Glomerular endothelial cell (primary cell): ENCODE measurements at places on chromosomes 6 and 20.
A peak's percentile ranks its signal among the peaks of the same experiment; 100 is the strongest.

- no peak for DNase-seq
Observed at GRCh38 chr20:680638-681187, 5.1 kb upstream of the SCRT2 start.

GRCh38 chr20:49937027-49937929 lies 1.1 kb downstream of the RNF114 start:
- no peak for DNase-seq

DNA sequence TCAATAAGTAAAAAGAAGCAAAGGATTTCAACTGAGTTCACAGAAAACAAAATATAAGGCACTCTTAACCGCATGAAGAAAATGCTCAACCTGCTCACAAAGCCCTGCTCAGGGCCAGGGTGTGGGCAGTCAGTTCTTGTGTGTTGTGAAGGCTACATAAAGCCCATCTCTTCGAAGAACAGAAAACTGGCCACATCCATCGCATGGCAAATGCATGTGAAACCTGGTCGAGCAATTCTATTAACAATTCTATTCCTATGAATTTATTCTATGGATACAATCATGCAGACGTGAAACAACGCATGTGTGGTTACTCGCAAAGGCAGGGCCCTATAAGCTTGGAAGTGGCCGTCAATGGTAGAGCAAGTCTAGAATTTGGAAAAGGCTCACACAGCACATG lies 110.5 kb downstream of the PSMB1 start:
- no peak for DNase-seq

DNA sequence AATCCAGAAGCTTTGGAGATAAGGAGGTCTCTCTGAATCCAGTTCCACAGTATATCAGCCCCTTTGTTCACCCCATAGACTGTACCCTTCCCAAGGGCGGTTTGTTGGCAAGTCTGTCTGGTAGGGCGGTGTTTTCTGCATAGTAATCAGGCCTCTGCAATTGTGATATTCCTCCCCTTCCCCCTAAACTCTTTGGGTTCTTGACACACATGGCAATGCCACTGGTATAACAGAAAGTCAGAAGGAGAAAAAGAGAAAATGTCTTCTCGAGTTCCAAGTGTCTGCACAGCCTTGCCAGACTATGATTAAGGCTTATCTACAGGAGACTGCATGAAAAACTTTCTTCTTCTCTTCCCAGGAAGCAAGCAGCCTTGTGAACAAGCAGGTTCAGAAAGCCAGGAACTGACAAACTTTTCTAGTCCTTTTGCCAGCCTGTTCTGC lies 45.6 kb downstream of the FOXO3 start:
- DNase-seq: no peak

DNA sequence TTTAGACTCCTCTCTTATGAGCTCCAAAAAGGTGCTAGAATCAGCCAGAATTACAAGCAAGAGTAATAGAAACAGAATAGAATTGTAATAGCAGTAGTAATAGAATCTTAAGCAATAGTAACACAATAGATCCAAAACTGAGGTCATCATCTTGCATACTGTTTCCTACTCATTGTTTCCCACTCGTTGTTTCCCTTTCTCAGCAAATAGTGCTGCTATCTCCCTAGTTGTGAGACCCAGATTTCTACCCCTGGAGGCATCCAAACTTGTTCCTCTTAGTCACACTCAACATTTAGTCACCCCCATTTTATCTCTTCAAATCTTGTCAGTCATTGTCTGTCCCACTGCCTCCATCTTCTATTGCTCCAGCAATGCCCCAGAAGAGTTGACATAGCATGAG lies 356.9 kb upstream of the MARCKS start:
- no peak for DNase-seq

DNA sequence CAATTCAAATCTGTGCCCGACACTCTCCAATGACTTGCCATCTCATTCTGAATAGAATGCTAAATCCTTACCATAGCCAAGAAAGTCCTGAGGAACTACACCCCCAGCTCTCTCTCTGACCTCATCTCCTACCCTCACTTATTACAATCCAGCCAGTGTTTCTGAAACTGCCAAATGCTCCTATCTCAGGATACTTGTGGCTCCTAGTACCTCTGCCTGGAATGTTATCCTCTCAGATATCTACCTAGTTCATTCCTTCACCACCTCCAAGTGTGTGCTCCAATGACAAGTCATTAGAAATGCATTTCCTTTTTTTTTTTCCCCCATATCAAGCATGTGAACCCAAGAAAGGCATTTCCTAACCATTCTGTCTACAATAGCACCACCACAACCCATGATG lies 24.4 kb downstream of the ZNF184 start:
- no peak for DNase-seq

DNA sequence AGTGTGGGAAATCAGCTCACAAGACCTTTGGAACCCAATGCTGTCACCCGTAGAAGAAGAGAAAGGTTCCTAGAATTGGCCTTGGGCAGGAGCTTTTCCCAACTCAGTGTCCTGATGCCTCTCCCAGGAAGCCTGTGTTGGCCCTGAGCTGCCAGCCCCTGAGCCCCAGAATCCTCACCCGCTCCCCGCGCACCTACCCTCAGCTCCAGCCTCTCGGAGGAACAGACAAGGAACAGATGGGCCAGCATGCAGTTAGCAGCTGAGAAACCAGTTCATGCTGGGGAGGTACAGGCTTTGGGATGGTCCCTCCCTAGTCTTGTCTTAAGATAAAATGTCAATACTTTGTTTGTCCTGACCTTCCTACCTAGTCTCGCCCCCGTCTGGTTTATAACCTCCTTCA lies 121.9 kb upstream of the CDH4 start:
- no peak for DNase-seq

DNA sequence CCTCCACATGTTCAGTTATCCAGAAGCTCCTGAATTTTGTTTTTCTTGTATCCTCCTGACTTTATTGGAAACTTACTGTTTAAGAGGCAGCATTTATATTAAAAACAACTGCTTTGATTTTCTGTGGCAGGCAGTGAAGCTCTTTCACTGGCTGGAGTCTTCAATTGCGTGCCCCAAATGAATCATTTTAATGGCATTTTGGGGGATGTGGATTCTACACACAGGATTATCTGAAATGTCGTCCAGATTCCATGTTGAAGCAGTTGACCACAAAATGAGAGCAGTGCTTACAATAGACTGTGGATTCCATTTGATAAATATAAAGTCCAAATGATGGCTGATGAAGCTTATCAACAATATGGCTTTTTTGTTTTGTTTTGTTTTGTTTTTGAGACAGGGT lies 41.0 kb upstream of the HIVEP1 start:
- DNase-seq: no peak

- no peak for DNase-seq
Observed at GRCh38 chr6:74851596-74851995, 354.3 kb downstream of the COL12A1 start.

DNA sequence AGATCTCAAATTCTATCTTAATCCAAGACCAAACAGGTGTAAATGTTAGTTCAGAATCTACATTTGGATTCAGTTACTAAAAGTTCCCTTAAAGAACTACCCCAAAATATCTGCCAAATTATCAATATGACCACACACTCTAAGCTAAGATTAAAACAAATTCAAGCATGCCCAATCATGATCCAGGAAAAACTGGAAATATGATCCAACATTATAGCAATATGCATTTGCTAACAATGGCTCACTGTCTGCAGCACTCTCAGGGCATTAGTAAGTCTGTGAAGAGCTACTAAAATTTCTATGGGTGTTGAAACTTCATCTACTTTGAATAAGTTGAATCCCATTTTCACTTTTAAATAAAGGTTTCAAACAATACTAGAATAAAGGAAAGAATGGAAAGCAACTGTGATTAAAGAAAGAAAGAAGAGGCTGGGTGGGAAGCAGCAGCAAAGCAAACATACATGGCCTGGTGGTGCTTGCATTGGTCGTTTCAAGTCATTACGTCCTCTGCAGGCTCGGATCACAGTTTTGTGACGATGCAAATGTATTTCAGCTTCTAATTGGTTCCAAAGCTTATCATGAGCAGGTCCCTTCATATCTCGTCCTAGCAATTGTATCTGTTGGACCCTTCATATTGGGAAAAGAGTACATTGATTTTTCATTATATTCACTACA lies 29.2 kb downstream of the GOPC start:
- no peak for DNase-seq

DNA sequence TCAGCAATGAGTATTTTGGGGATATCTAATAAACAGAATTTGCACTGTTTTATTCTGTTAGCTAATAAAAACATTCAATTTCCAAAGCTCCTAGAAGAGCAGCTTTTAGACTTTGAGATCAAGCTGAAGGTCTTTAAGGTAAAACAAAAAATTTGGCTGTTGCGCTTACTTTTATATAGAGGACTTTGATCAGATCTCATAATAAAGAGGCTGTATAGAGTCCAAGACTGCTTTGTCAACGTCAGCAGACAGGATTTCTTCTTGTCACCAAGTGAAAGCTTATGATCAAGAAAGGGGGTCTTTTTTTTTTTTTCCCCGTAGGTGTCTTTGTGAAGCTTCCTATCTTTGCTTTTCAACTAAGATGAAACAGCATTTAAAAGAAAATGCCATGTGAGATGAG lies 556.5 kb upstream of the SLC35B3 start:
- DNase-seq: no peak

GRCh38 chr20:48832405-48832730 lies 4.6 kb upstream of the PREX1 start:
- DNase-seq: no peak

DNA sequence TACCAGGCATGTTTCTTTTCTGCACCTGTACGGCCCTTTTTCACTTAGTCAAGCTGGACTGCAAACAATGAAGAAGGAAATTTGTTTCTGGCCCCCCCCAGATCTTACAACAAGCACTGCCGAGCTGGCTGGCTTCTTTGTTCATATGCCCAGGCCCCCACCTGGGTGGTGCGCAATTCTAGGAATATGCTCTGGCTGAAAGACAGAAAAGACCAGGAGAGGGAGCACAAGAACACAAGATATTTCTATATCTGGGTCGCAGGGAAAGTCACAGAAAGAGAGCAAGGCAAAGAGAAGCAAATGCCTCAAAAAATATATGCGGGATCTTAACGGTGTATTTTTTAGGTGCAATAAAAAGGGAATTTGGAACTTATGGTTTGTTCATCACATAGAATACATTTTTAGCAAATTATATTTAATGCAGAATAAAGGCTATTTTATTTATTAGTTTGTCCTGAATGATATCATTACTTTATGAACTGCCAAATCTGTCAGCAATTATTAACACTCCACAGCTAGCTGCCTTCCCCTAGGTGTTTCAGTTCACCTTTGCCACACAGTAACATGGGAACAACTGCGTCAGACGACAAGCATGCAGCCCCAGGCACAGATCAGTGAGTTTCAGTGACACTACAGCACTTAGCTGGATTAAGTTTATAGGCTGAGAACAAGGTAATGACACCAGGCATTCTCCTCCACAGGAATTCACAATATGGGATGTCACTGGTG lies 76.5 kb downstream of the GJA10 start:
- DNase-seq: peak; percentile 20

DNA sequence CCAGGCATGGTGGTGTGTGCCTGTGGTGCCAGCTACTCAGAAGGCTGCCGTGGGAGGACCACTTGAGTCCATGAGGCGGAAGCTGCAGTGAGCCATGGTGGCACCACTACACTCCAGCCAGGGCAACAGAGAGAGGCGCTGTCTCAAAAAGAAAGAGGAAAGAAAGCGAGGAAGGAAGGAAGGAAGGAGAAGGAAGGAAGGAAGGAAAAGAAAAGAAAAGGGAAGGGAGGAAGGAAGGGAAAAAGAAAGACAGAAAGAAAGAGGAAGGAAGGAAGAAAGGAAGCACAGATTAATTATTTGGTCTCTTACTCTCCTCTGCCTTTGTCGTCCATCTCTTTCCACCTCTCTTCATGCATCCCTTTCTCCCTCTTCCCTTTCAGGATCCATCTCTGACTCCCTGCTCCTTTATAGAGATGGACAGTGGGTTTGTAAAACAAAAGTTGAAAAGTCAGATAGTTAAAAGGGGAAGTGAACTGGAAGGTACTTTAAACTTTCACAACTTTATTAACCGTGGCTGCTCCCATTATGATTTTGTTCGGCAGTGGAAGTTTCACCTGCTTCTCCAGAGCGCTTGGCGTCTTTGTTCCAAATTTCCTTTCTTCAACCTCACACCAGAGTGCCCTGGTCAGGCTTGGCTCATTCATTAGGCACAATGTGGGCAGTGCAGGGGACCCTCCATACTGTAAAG lies 1.5 kb downstream of the HLA-DQA1 start:
- DNase-seq: no peak

GRCh38 chr6:19880066-19880465 lies 42.9 kb downstream of the ID4 start:
- no peak for DNase-seq

GRCh38 chr20:39880890-39881289 lies 808.1 kb downstream of the MAFB start:
- DNase-seq: no peak

DNA sequence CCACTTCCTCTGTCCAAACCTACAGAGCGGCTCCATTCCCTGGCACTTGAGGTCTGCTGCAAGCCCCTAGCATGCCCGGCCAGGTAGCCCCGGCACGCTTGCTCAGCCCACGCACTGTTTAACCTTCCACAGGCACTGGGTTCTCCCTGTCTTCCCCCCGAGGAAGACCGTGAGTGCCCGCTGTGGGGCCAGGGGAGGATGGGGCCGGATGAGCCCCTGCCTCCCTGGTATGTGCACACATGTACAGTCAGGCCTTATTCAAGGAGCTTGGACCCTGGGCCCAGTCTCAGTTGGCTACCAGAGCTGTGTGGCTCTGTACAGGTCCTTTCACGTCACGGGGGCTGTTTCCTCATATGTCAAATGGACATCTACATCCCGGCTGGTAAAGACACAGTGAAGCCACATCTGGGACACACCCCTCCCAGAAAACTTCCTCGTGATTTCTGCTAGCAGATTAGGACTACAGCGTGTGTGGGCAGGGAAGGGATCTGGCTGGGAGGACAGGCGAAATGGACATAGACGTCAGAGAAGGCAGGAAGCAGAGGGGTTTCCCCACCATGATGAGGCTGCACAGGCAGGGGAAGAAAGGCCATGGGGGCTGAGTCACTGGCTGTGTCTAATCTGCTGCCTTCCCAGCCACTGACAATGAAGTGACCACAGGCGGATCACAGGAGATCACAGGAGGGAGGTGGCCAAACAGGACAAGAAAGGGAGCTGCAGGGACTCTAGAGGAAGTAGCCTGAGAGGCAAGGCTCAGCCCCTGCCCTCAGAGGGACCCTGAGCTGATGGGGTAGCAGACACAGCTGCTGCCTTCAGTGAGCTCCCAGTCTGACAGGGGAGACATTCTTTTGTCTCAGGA lies 62.9 kb downstream of the MRPL14 start:
- DNase-seq: no peak

DNA sequence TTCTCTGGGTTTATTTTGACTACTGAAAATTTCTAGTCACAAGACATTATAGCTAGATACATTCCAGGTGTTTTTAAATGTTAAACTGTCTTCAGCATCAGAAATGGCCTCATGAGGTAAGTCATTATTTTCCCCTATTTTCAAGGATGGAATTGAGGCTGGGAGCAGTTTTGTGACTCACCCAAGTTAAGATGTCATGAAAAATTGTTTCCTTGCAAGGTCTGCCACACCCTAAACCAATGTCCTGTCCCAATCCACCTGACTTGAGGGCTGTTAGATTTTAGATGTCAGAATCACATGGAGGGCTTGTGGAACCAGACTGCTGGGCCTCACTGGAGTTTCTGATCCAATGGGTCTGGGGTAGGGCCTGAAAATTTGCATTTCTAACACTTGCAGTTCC lies 16.9 kb downstream of the SLC22A3 start:
- DNase-seq: no peak
